NCI-H524 treated with DMSO at 0.1 percent for 48 hours (cell line): ENCODE measurements at places on chromosomes 11 and 22.

- DNase-seq: no peak
Observed at GRCh38 chr11:60367009-60367408, 11.3 kb upstream of the MS4A7 start.

DNA sequence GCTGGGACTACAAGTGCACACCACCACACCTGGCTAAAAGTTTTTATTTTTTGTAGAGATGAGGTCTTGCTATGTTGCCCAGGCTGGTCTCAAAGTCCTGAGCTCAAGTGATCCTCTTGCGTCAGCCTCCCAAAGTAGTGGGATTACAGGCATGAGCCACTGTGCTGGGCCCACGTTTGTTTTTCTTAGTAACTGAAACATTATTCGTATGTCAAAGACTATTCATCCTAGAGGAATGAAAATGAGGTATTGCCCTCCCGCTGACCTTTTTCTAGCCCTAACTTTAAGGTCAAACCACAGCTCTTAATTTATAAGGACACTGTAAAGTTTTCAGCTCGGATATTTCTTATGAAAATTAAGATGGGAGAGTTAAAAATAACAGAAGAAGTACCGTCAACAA is 33.2 kb upstream of the PAX6 start:
- no peak for DNase-seq

- DNase-seq: no peak
Observed at GRCh38 chr11:33622806-33623205, 77.8 kb downstream of the C11orf91 start.

DNA sequence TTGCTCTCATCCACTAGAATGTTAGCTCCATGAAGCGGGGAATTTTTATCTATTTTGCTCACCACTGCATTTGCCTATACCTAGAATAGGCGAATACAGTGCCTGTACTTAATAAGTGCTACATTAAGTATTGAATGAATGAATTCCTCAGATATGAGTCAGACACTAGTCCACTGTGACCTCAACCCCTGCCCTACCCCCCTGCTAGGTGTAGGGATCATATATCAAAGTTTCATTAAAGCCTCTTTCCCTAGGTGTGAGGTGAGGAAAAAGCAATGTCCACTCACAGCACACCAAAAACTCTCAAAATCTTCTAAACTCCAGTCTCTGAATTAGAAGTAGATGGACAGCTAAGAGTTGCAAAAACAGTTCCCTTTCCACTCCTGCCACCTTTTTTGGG is 9.8 kb upstream of the PSMA1 start:
- DNase-seq: no peak

DNA sequence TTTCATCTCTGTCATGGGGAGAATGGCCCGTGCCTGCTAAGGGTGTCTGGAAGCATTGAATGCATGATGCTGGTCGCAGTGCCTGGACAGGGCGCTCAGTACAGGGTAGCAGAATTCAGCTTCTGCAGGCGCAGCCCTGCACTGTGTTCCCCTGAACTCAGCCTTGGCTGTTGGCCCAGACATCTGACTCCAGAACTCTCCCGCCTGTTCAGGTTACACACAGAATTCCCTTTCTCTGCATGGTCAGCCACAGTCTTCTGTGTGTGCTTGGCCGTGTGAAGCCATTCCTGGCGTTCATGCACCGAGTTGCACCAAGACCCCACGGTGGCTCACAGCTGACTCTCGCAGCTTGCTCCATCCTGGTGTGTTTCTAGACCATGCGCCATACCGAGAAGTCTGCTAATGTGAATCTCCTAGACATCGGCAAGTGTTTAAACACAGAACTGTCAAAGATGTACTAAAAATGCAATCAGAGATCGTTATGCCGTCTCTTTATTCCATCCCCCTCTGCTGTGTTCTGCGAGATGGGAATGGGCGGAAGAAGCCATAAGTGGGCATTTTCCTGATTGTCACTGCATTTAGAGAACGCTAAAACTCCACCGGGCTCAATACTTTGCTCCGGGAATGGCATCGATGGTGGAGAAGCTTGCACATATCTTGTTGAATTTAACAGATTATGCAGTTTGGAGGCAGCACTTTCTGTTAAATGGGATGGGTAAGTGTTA is 55.6 kb downstream of the MPPED1 start:
- no peak for DNase-seq

DNA sequence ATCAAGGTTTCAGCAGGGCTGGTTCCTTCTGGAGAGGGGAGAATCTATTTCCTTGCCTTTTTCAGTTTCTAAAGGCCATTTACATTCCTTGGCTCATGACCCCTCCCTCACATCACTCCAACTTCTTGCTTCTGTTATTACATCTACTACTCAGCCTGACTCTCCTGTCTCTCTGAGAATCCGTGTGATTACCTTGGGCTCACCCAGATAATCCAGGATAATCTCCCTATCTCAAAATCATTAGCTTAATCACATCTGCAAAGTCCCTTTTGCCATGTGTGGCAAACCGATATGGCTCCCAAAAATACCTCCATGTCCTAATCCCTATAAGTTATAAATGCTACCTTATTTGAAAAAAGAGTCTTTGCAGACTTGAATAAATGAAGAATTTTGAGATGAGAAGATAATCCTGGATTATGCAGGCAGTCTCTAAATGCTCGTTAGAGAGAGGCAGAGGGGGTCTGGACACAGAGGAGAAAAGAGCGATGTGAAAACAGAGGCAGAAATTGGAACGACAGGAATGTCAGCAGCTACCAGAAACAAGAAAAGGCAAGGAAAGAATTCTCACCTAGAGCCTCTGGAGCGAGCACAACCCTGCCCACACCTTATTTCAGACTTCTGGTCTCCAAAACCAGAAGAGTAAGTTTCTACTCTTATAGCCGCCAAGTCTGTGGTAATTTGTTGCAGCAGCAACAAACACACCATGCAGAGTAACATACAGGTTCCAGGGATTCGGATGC is 23.6 kb upstream of the ARHGAP32 start:
- DNase-seq: no peak

DNA sequence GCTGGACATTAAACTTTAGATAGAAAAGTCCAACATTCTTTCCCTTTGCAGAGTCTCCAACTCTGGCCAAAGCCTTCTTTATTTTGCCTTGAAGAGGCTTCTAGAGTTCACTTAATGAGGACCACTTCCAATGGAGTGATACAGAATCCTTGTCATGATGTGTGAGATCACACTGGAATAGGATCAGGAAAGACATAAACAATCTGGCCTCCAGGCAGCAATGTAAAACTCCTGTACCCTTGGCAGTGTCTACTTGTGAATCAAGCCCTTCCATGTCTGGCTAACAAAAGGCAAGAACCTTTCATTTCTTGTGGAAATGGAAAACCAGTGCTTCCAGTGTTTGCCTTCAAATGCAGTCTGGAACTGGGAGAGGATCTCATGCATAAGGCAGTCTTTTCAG is 56.5 kb upstream of the FIBIN start:
- DNase-seq: no peak

DNA sequence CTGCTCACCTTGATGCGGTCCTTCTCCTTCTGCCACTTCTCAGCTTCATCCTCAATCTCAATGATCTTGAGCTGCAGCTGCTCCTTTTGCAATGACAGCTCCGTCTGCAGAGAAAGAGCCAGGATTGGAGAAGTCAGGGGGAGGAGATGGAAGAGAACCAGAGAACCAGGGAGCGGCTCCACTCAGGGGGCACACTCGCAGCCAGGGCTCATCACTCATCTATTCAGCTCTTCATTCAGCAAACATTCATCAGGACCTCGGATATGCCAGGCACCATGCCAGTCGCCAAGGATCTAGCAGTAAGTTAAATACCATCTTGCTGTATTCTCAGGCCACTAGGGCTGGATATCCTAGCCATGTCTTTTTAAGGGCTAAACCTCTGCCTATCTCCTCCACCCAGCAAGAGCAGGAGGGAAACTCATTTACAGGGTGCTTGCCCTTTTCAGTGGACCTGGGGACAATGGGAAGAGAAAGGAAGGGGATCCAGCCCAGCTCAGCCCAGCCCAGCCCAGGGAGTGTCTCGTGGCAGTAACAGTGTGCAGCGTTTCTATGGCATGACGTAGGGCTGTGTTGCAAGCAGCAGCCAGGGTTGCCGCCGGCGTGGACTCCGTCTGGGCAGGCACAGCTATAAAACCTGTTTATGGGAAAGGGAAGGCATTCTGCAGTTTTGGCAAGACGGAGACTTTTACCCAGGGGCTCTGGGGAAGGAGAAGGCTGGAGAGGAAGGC is 9.4 kb downstream of the TRIM29 start:
- DNase-seq: no peak

GRCh38 chr11:36356201-36356600 is 60.1 kb downstream of the PRR5L start:
- no peak for DNase-seq

- DNase-seq: no peak
Observed at GRCh38 chr11:111344032-111344431, 35.0 kb downstream of the POU2AF1 start.

- no peak for DNase-seq
Observed at GRCh38 chr11:3840870-3841425, at the start of gene RHOG. Gene RHOG (minus strand): TSS chr11:3840959. CDS start chr11:3828138, 12,821 bp downstream.

GRCh38 chr11:73191151-73191550 is 26.9 kb upstream of the P2RY2 start:
- no peak for DNase-seq

GRCh38 chr11:126874831-126875230 is 125.7 kb downstream of the KIRREL3 start:
- no peak for DNase-seq

DNA sequence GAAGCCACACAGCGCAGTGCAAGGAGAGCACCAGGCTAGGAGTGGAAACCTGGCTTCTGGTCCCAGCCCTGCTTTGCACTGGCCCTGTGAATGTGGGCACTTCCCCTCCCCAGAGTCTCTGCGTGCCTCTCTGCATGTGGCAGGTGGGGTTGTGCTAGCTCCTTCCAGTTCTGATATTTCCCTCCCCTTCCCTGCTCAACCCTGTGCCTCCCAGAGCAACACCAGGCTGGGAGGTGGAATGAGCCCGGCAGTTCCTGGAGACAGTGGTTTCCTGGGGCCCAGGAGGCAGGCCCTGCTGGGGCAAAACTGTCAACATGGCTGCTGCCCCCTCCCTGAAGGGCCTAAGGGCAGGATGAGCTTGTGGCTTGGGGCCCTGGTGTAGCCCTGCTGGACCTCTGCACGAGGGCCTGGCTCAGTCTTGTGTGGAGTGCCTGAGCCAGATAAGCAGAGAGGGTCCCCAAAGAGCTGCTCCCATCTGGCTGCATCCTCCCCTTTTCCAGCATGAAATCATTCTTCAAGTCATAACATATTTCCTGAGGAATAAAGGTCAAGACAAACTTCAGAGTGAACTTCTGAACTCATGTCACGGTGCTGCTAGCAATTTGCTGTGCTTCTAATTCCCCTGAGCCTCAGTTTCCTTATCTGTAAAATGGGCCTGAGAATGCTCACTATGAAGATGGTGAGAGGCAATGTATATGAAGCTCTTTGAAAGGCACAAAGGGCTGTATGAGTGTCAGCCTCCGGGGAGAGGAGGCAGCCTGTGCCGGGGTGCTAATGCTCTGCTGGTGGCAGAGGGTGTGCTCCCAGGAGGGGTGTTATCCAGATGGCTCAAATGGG is 116.0 kb downstream of the GRIK4 start:
- DNase-seq: no peak

- no peak for DNase-seq
Observed at GRCh38 chr11:92304271-92304670, 79.7 kb downstream of the FAT3 start.

- no peak for DNase-seq
Observed at GRCh38 chr11:94139416-94139815, 10.8 kb downstream of the PANX1 start.

GRCh38 chr11:111172321-111172862 is 73.1 kb upstream of the POU2AF2 start:
- DNase-seq: no peak

GRCh38 chr11:23403210-23404185 is 543.2 kb upstream of the CCDC179 start:
- DNase-seq: no peak

GRCh38 chr22:49896201-49896600 is 22.0 kb downstream of the ALG12 start:
- DNase-seq: no peak

GRCh38 chr11:44946263-44946662 is 4.4 kb downstream of the TP53I11 start:
- DNase-seq: no peak

GRCh38 chr11:131411636-131412035 is 41.2 kb downstream of the NTM start:
- no peak for DNase-seq

DNA sequence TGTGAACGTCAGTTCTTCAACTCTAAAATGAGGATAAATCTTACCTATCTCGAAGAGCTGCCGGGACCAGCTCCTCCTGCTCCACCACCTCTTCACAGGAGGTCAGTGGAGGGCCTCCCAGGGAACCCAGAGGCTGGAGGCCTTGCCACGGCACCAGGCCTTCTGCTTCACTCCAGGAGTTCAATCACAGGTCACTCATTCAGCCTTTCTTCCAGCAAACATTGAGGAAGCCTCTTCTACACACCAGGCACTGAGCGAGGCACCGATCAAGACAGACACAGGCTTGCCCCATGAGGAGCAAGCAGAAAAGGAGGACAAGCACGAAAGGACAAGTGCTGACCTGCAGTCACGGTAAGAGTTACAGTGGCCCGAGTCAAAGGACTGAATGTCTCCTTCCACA is 64.8 kb upstream of the WNT11 start:
- DNase-seq: no peak

GRCh38 chr22:36819112-36819511 is 2.3 kb upstream of the PVALB start:
- DNase-seq: no peak

GRCh38 chr11:14503023-14503422 is 3.4 kb upstream of the COPB1 start:
- DNase-seq: no peak

GRCh38 chr11:4066910-4067309 is 27.7 kb upstream of the RRM1 start:
- DNase-seq: no peak

GRCh38 chr11:68872216-68873003 is 30.7 kb upstream of the CPT1A start:
- no peak for DNase-seq

DNA sequence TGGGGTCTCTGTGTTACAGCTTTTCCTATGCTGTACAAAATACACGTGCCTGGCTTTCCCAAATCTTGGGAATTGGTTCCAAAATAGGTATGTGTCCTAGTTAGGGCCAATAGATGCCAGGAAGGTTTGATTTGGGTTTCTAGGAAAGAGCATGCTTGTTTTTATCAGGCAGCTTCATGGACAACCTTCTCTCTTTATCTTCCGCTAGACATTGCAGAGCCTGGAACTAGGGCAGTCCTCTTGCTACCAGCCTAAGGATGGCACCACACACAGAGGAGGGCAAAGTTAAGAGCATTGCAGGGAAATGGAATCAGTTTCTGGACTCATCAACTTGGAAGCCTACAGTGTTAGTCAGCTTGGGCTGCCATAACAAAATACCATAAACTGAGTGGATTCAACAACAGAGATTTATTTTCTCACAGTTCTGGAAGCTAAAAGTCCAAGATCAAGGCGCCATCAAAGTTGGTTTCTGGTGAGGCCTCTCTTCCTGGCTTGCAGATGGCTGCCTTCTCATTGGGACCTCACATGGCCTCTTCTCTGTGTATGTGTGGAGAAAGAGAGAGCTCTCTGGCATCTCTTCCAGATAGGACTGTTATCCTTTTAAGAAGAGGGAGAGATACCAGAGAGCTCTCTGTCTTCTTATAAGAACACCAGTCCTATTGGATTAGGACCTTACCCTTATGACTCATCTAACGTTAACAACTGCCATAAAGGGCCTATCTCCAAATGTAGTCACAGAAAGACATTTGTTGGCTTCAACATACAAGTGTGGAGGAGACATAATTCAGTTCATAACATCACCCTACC is 27.3 kb upstream of the CREB3L1 start:
- no peak for DNase-seq
